Activated CD8-positive, alpha-beta memory T cell treated with anti-CD3 and anti-CD28 coated beads, Interleukin-2, amount 10 ng/mL, durations not matched to agents 7 days and 5 days (primary cell): ENCODE measurements at places on chromosomes 7 and 10. TPM values are rescaled to one million over a fixed set of nuclear protein-coding genes. Genes with fewer than 3 reads are reported as not detected.
A peak's percentile ranks its signal among the peaks of the same experiment; 100 is the strongest.

SPDYE2B gene
- total RNA-seq = not detected

PTPRE gene
- total RNA-seq = 27.1 TPM

HOXA4 gene
- not detected for total RNA-seq

PON1 gene
- not detected for total RNA-seq

CDH23 gene
- total RNA-seq = 0.16 TPM

PILRA gene
- total RNA-seq = 3.4 TPM

OPALIN gene
- not detected for total RNA-seq

TAC1 gene
- total RNA-seq = not detected

CLCN1 gene
- total RNA-seq = 0.09 TPM

- no peak for DNase-seq
- no peak overlapping the region for H3K27ac ChIP-seq
- H3K4me3 ChIP-seq = no peak overlapping the region
- H3K4me1 ChIP-seq = no peaks in the 10 kb centered on the region
- no peaks in the 10 kb centered on the region for H3K36me3 ChIP-seq
- no peaks in the 10 kb centered on the region for H3K27me3 ChIP-seq
Measured at GRCh38 chr7:157543791-157544190, 207.0 kb downstream of the DNAJB6 start.

- no peak for DNase-seq
- H3K36me3 ChIP-seq = no peaks in the 10 kb centered on the region
- no peak overlapping the region for H3K4me3 ChIP-seq
- peaks cover 13% of the 10 kb centered on the region for H3K27me3 ChIP-seq
Measured at GRCh38 chr10:14072541-14072940, 258.2 kb downstream of the FRMD4A start.

DNA sequence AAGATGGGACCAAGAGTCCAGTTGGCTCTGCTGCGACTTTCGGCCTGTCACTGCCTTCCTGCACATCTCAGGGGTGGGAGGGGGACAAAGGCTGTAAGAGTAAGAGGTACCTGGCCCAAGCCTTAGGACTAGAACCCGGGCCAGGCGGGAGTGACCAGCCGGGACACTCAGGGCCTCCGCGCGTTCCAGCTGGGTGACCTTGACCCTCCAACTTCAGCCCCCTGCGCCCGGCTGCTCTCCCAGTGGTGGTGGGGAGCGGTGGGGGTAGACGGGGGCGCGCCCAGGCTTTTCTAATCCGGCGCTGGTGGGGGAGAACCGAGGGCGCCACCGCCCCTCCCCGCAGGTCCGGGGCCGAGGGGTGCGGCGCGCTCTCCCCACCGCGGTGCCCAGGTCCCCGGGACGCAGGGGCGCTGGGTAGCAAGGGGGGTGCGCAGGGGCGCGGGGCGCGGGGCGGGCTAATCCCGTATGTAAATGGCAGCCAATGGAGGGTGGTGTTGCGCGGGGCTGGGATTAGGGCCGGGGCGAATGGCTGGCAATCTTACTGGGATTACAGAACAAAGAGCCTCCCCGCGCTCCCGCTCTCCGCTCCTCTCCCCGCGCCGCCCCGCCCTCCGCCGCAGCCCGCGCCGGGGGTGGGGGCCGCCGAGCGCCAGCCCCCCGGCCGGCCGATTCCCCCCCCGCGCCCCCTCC lies at the start of gene GTF2IRD1:
GTF2IRD1 (plus strand) TSS at position 585 of the 690 bp plus-strand sequence. CDS start 54,175 bp downstream, outside the sequence.
- no peak for DNase-seq
- H3K27me3 ChIP-seq = peaks cover 35% of the 10 kb centered on the region
- H3K4me1 ChIP-seq = peaks cover 13% of the 10 kb centered on the region
- peak within 1 kb of the TSS; percentile 23 for H3K4me3 ChIP-seq
- peak within 1 kb of the TSS; percentile 56 for H3K27ac ChIP-seq

DNA sequence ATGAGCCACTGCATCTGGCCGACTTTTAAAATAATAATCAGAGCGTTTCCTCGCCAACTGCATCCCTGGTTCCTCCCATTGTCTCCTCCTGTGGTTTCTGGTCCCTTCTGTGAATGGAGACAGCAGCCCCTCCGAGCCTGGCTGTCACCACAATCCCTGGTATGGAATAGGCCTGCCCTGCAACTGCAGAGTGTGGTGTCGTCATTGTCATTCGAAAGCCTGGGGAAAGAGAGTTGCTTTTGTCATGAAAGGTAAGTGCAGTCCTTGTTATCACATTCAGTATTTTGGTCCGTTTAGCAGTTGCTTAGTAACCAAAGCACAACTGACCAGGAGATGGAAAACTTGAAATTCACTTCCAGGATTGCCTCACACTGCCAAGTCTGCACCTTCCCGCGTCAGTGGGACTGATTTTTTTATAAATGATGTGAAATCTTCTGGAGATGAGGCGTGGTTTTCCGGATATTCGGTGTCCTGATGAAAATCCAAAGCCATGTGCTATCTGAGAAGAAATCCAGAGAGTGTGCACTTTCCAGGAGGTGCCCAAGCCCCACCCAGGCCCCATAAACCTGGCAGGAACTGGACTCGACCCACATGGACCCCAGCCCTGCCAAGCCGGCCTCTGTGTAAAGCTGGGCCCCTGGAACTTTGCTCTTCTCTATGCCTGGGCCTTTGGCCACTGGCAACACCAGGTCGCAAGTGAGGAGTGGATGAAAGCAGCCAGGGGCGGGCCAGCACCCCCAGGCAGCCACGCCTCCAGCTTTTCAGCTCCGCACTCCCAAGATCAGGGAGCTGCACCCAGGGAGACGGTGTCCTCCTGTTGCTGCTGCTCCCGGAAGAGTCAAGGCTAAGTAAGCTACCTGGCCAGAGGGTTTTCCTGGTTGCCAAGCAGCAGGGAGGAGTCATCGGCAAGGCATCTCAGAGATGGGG lies 133.7 kb upstream of the SH2B2 start:
- no peak overlapping the region for H3K27ac ChIP-seq
- no peak overlapping the region for H3K4me3 ChIP-seq
- H3K4me1 ChIP-seq = no peaks in the 10 kb centered on the region
- H3K36me3 ChIP-seq = no peaks in the 10 kb centered on the region
- DNase-seq = no peak

GRCh38 chr7:108419961-108420908 lies 36.0 kb downstream of the NRCAM start:
- no peak overlapping the region for H3K27ac ChIP-seq
- H3K36me3 ChIP-seq = no peaks in the 10 kb centered on the region
- DNase-seq = no peak
- no peak overlapping the region for H3K4me3 ChIP-seq

GRCh38 chr7:55567571-55567970 lies 4.7 kb downstream of the VOPP1 start:
- H3K4me1 ChIP-seq = peaks cover 54% of the 10 kb centered on the region
- peaks cover 8% of the 10 kb centered on the region for H3K36me3 ChIP-seq

DNA sequence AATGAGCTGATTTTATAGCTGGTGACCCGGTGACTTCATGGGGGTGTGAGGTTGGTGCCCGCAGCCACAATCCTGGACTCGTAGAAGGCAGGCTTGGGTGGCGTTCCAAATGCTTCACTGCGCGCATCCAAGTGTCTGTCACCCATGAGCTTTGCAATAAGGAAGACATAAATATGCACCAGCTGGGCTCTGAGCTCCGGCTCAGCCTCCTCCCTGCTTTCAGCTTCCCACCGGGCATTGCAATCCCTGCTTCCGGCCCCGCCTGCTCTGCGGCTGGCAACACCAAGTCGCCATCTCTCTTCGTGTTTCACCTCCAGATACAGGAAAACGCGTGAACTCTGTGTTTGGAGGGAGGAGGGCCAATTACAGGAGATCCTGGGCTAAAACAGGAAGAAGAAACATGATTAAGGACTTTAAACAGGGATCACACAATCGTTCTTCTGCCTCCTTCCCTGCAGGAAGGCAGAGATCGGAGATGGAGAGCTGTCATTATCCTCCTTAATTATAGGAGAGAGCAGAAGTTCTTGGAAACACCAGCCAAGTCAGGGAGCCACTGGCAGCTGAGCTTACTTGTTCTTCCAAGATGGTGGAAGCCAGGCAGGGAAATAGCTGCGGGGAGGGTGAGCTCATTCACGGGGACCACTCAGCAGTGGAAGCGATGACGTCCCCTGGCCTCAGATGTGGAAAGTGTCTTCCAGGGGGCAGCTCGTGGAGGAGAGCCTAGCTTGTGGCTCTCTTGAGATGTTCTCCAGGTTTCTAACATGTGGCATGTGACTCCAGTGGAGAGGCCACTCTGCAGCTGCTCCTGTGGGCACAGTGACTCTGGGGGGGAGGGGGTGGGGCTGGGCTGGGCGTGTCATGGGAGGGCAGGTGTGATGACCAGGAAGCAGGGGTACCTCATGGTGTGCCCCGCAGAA lies 134.9 kb downstream of the CAMK1D start:
- no peaks in the 10 kb centered on the region for H3K36me3 ChIP-seq
- no peaks in the 10 kb centered on the region for H3K27me3 ChIP-seq
- H3K4me1 ChIP-seq = peaks cover 9% of the 10 kb centered on the region
- H3K4me3 ChIP-seq = no peak overlapping the region

GRCh38 chr10:12639996-12640944 lies 290.9 kb downstream of the CAMK1D start:
- H3K36me3 ChIP-seq = no peaks in the 10 kb centered on the region
- H3K4me3 ChIP-seq = no peak overlapping the region
- H3K4me1 ChIP-seq = peaks cover 28% of the 10 kb centered on the region
- no peak overlapping the region for H3K27ac ChIP-seq
- no peaks in the 10 kb centered on the region for H3K27me3 ChIP-seq
- no peak for DNase-seq

- DNase-seq = no peak
- H3K27me3 ChIP-seq = peaks cover 8% of the 10 kb centered on the region
- no peak overlapping the region for H3K27ac ChIP-seq
- H3K4me3 ChIP-seq = no peak overlapping the region
- peaks cover 4% of the 10 kb centered on the region for H3K4me1 ChIP-seq
Measured at GRCh38 chr7:35555934-35556333, 139.0 kb downstream of the HERPUD2 start.

GRCh38 chr7:48563334-48563733 lies 361.0 kb upstream of the CDC14C start:
- DNase-seq = no peak
- H3K4me3 ChIP-seq = no peak overlapping the region
- H3K27ac ChIP-seq = no peak overlapping the region
- no peaks in the 10 kb centered on the region for H3K4me1 ChIP-seq

- H3K27ac ChIP-seq = no peak overlapping the region
- H3K36me3 ChIP-seq = no peaks in the 10 kb centered on the region
- H3K27me3 ChIP-seq = no peaks in the 10 kb centered on the region
- H3K4me3 ChIP-seq = no peak overlapping the region
Measured at GRCh38 chr10:80609331-80609730, 71.6 kb downstream of the SH2D4B start.

DNA sequence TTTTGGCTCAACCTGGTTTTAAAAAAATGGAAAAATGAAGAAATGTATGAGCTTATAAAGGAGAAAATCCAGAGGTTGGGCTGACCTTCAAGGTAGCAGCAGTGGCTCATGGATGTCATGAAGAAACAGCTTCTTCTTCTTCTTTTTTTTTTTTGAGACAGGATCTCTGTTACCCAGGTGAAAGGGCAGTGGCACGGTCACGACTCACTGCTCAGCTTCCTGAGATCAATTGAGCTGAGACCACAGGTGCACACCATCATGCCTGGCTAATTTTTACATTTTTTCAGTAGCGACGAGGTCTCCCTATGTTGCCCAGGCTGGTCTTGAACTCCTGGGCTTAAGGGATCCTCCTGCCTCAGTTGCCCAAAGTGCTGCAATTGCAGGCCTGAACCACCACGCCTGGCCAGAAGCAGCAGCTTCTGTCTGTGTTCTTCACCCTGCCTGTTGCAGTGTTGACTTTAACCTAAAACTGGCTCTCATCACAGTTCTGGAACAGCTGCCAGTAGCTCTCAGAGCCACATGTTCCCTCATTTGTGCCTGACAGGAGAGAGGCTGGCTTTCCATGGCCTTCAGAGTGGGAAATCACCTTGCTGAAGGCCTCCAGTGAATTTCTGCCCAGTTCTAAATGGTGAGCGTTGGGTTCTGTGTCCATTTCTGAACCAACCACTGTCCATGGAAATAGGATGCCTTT lies 117.7 kb downstream of the PFKFB3 start:
- H3K36me3 ChIP-seq = no peaks in the 10 kb centered on the region
- no peaks in the 10 kb centered on the region for H3K27me3 ChIP-seq
- DNase-seq = no peak
- H3K27ac ChIP-seq = no peak overlapping the region
- H3K4me1 ChIP-seq = no peaks in the 10 kb centered on the region

GRCh38 chr7:105974471-105974870 lies 11.4 kb downstream of the CDHR3 start:
- H3K27ac ChIP-seq = no peak overlapping the region
- DNase-seq = no peak
- H3K4me3 ChIP-seq = no peak overlapping the region
- no peaks in the 10 kb centered on the region for H3K36me3 ChIP-seq
- H3K27me3 ChIP-seq = peaks cover 7% of the 10 kb centered on the region

- H3K27ac ChIP-seq = no peak overlapping the region
- DNase-seq = no peak
- H3K4me1 ChIP-seq = no peaks in the 10 kb centered on the region
Measured at GRCh38 chr10:28470873-28471651, 61.9 kb upstream of the WAC start.

DNA sequence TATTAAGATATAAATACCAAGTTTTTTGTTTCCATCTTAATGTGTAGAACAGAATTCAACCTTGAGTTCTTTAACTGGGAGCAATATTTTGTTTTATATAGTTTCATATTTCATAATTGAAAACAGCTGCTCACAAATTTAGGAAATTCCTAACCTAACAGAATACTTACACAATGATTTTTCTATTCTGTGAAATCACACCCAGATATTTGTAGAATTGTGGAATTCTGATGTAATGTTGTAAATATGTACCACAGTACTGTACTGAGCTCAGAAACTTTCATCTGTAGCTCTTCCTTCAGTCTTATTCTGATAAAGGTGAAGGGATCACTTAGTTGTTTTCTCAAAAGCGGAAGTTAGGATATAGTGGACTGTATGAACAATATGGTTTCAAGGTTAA lies 143.4 kb upstream of the GLI3 start:
- H3K4me1 ChIP-seq = no peaks in the 10 kb centered on the region
- H3K4me3 ChIP-seq = no peak overlapping the region
- no peaks in the 10 kb centered on the region for H3K27me3 ChIP-seq

DNA sequence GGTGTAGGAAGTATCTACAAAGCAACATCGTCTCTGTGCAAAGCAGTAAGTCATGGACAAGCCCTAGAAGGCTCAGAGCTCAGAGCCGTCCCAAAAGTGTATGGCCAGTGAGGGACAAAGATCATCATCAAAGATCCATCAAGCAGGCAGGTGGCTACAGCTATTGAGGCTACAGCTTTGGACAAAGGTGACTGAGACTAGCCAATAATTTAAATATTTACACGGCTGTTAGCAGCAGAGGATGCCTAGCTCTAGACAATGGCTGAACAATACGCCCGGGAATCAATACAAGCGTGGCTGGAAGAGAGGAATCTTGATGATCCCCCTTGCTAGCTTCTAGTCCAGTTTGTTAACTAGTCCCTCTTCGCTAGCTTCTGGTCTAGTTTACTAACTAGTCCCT lies 17.9 kb downstream of the NMT2 start:
- no peak for DNase-seq
- peaks cover 5% of the 10 kb centered on the region for H3K4me1 ChIP-seq
- H3K36me3 ChIP-seq = peaks cover 5% of the 10 kb centered on the region
- no peak overlapping the region for H3K4me3 ChIP-seq
- no peak overlapping the region for H3K27ac ChIP-seq
- H3K27me3 ChIP-seq = no peaks in the 10 kb centered on the region

- H3K27ac ChIP-seq = no peak overlapping the region
- DNase-seq = no peak
- H3K36me3 ChIP-seq = peaks cover 7% of the 10 kb centered on the region
- no peaks in the 10 kb centered on the region for H3K27me3 ChIP-seq
- no peak overlapping the region for H3K4me3 ChIP-seq
Measured at GRCh38 chr10:102775935-102776669, 32.4 kb downstream of the WBP1L start.
